Renal cortex interstitium (tissue), 15 donors: ENCODE measurements at places on chromosomes 2 and 18.

GRCh38 chr2:29990129-29990528 is 68.7 kb upstream of the ALK start:
- DNase-seq, result peak; percentile 51

DNA sequence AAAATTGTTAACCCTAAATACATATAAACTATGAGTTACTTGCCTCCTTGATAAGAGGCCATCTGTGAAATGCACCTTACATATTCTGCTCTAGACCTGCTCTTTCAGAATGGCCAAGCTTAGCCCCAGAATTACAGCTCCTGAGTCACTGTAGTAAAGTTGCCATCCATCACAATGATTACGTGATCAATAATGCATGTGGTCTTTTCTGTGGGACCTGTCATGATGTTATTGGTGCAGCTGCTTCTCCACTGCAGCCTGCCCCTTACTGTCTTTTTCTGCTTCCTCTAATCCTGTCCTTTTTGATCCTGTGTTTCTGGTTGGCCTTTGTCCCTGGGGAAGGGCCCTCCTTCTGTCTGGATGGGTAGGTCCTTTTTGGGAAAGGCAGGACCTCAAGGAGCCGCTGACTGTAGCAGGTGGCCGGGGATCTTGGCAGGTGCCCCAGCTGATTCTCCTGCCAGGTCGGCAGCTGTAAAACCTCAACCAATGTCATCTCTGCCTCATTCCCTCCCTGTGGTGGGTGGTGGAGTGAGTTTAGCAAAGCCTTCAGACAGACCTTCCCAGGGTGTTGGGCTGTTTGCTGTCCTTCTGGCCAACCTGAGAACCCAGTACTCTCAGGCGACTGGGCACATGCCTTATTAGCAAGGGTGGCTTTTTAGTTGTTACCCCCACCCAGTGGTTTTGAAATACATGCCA is 126.2 kb upstream of the EML6 start:
- no peak for DNase-seq

- DNase-seq, result no peak
These were observed 45.9 kb downstream of the IL1R2 start for GRCh38 chr2:102037681-102038080.

- DNase-seq, result peak; percentile 30
These were observed 1.1 kb downstream of the COBLL1 start for GRCh38 chr2:164840458-164840929.

DNA sequence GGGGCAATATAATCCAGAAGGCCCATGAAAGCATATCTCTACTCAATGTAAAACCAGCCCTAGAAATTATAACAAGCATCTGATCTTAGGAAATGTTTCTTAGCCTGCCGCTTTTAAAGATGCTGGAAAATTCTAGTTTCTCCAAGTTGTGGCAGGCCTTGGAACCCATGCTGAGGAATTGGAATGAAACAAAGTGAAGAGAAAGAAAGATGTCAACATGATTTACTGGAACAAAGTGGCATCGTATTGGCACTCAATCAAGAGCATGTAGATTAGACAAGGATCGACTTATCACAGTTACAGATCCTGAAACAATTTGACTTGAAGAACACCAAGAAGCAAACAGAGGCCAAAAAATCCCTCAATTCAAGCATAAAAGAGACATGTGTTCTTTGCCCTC is 28.7 kb downstream of the CNTNAP5 start:
- DNase-seq, result no peak

DNA sequence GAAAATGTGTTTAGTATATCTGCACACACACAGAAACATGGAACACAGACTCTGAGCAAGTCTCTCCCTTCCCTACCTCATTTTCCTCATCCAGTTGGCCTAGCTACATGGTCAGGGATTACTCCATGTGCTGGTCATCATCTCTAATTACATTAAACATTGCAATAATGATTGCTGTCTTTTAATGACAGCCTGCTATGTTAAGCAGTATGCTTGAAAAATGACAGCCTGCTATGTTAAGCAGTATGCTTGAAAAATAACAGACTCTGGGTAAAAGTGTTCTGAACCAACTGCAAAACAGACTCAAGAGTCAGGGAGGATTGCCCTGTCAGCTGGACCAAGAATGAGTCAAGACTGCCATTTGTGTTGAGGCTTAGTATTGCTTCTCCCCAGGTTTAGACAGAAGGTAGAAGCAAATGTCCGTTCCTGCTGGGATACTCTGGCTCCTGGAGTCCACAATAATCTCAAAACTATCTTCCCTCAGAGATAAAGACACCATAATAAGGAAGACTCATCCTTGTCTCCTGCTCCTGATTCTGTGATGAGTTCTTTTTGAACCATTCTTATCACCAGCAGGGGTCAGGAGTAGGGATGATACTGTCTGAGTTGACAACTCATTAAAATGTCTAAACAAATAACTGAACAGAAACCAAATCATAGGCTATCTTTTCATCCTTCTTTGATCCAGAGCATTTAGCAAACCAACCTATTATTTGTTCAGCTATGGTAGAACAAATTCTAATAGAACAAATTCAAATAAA is 57.7 kb downstream of the CCDC93 start:
- peak; percentile 19 for DNase-seq

DNA sequence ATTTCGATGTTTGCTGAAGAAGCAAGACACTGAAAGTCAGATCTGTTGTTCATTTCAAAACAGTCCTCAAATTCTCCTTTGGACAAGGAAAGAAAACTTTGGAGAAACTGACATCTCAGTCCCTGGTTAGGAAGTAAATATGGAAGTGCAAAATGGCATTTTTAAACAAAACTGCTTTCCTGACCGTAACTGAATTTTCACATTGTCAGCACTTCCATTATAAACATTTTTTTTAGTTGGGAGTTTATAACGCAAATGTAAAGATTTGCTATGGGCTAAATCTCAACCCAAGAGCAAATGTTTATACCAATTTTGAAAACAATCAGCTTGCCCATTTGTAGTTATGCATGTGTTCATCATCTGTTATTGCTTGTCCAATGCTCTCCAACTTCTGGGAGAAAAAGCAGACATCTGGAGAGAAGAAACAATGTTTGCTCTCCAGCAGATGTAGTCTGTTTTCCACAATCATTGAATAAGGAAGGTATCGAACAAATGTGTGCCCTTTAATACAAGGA is 520.1 kb downstream of the ARHGAP15 start:
- DNase-seq, result no peak

DNA sequence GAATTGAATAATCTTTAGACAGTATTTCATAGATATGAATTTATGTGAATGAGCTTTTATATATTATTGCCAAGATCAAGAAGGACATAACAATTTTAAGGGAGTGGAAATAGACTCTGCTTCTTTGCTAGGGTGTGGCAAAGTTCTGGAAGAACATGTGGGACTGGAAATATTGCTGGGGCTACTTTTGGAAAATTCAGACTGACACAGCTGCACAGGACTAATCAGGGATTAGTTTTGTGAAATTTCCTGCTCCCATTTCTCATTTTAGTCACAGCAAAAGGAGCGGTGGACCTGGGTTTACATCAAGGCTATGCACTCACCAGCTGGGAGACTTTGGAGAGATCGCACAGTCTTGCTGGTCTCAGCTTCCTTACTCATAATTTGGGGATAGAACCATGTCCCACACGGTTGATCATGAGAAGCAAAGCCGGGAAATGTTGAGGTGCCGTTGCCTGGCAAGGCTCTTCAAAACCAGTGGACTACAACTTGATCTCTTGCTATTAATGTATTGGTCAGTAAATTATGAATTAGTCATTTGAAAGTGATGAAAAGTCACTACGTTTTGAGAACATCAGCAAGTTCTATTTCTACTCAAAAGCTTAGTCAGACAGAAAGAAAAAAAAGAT is 42.4 kb downstream of the IL1RL2 start:
- no peak for DNase-seq

DNA sequence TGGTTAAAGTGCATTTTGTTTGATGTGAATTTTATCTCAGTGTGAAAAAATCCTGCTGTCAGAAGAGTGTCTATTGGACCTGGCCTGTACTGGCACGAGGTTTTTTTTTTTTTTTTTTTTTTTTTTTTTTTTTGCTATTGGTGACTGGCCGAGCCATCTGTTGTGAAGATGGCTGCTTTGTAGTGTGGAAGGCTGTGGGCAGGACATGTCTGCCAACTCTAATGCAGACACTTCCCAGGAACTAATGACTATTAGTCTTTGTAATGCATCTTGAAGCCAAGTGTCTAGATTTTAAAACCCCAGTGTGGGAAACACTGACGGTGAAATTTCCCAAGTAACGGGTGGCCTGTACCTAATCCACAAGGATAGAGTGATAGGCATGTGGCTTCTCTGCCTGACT is 34.3 kb downstream of the ZAP70 start:
- no peak for DNase-seq

- no peak for DNase-seq
These were observed 113.8 kb downstream of the ATL2 start for GRCh38 chr2:38263293-38263692.

DNA sequence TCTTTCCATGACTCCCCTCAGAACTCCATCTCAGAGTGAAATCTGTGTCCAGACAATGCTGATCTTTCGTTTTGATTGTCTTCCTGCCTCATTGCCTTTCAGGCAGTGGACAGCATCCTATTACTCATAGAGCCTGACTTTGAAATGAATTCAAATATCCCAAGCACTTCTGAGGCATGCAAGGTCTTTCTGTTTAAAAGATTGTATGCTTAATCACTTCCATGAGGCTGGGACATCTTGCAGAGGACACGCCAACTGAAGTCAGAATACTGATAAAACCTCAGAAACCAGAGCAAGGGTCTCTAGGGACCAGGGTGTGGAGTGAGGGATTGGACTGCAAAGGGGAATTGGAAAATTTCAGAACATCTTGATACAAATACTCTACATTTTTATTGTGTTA is 836.5 kb upstream of the ID2 start:
- no peak for DNase-seq

- no peak for DNase-seq
These were observed 125.7 kb upstream of the EPAS1 start for GRCh38 chr2:46171411-46171953.

GRCh38 chr2:98903064-98903355 is 33.0 kb downstream of the CRACDL start:
- no peak for DNase-seq

GRCh38 chr2:25794544-25795276 is 83.6 kb downstream of the ASXL2 start:
- no peak for DNase-seq

DNA sequence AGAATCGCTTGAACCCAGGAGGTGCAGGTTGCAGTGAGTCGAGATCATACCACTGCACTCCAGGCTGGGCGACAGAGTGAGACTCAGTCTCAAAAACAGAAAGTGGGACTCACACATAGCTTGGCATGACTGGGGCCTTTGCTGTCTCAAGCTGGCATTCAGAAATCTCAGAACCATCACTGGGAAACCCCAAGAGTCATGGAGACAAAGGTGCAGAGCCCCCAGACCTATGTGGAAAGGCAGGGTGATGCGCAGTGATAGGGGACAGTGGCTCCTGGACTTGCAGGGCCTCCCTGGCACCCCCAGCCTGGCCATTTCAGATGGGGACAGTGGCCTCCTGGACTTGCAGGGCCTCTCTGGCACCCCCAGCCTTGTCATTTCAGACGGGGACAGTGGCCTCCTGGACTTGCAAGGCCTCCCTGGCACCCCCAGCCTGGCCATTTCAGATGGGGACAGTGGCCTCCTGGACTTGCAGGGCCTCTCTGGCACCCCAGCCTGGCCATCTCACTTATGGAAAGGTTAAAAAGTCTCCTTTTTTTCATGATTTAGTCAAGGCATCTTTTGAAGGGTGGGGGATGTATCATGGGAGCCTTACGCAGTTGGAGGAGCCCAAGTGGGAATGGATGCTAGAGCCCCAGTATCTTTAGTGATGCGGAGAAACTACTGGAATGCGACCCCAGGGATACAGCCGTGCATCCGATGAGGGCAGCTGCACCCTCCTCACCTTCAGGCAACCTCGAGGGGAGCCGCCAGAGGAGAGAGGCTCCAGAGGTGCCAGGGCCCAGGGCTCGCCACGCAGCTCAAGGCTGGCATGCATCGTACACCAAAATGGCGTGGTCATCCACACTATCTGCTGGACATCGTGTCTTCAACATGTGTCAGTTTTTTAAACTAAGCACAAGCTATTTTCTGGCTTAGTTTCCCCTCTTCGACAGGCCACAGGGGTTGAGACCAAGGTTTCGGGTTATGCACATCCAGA is 30.5 kb downstream of the ZNF516 start:
- DNase-seq, result no peak

DNA sequence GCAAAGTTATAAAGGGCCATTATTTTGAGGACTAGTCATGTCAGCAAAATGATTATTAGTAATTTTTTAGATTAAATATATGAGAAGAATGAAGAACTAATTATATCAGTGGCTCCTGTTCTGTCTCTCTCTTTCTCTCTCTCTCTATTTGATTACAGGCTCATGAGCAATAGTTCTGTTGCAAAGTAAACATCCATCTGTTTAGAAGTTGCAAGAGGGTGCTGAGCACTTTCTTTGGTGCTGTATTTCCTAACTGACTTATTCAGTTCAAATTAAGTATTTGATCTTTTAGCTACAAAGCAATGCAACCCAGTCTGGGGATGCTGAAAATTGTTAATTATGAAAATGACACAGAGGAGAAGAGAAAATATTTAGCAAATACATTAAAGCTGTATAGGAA is 408.1 kb upstream of the UBE2E3 start:
- DNase-seq, result no peak

DNA sequence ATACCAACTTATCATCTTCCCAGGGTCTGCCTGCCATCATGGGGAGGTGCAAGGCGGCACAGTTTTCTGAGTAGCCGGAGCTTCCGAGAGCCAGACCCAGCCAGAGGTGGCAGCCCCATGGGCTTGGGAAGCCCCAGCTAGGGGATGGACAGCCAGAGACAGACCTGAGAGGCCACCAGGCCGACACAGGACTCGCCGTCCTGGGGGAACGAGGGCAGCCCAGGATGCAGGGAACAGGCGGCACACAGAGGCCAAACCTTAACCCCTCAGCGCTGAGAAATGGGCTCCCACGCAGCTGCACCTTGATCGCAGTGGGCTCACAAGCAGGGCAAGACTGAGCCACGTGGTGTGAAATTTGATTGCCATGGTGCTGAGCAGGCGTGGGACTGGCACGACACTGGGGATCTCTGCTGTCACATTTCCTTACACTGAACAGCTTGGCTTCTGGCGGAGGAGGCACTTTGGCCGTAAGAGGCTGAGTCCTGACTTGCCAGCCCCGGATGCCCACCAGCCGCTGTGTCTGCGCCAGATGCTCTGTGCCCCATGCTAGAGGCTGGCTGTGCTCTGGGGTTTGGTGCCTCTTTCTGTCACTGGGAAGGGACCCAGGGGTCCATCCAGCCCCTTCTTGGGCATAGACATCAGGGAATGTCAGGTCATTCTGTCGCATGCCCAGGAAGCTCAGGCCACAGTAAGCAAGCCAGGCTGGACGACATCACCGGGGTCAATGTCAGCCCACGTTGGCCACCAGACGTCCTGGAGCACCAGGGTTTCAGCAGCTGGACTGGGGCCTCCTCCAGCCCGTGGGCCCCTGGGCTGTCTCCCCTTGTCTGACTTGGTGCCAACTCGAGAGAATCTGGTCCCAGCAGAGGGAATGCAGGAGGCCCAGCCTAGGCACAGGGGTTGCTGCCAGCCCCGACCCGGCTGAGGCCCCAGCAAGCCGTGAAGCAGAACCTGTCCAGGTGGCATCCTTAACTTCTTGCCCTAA is 312.1 kb upstream of the MYT1L start:
- no peak for DNase-seq

DNA sequence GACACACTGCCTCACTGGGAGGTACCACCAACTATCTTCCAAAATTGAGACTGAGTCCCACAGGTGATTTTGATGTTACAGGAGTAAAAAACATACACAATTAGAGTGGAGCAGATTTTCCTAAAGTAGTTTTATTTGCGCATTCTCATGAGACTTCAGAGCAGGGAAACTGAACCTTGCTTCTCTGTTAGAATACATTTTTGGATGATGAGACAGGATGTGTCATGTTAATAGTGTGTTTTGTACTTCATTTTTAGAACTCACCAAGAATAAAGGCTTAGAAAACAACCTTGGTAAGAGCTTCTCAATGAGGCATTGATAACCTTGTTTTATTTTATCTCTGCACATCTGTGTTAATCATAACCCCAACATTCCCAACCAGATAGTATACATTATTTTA is 310.2 kb upstream of the GALNT5 start:
- no peak for DNase-seq
